ENCODE measurements at places on chromosomes 7 and 10. TPM values are rescaled to one million over a fixed set of nuclear protein-coding genes. Genes with fewer than 3 reads are reported as not detected.

The IL6 gene
- not detected for polyA plus RNA-seq

DNA sequence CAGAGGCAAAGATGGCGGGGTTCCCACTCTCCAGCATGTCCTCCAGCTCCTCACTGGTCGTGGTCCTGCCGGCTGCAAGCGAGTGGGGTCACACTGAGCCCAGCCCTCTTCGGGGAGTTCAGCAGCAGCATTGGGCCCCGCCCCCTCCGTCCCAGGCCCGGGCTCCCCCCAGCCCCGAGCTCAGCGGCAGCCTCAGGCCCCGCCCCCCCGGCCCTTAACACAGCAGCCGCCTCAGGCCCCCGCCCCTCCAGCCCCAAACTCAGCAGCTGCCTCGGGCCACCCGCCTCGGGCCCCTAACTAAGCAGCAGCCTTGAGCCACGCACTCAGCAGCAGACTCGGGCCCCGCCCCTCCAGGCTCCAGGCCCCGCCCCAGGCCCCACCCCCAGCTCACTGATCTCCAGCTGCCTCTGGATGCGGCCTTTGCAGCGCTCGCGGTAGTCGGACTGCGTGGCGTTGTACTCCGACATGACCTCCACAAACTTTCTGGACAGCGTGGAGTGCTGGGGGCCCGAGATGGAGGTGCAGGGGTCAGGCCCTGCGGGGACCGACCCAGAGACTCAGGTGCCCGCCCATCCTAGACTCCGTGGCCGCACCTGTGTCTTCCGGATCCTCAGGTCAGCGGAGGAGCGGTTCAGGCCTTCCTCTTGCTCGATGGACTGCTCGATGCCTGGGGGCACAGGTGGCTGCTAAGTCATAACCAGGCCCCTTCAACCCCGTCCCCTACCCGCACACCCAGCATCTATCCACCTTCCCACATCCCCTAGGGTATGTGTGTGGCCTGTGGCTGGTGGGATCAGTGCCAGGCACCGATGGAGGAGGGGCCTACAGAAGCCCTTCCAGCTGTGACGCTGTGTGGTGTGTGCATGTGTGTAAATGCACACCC lies 15.5 kb downstream of the STX1A start:
- DNase-seq, result no peak

GRCh38 chr10:21885940-21886339 lies 117.6 kb downstream of the DNAJC1 start:
- no peak for DNase-seq

DNA sequence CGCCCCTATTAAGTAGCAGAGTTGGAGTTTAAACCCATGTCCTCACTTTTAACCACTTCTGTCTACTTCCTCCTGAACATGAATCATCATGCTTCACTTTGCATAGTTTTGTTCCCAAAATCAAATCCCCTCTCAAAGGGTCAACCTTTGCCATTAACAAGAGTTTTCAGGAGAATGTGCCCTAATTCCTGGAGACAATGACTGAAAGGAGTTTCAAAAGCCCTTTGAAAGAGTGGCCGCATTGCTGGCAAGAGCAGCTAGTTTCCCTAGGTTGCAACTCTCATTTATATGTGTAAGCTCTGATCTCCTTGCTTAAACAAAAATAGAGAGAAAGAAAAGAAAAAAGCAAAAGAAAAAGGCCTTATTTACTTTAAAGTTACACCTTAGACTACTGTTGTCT lies 9.2 kb downstream of the LGI1 start:
- DNase-seq, result no peak

- DNase-seq, result no peak
Measured at GRCh38 chr10:24824536-24824935, 100.8 kb upstream of the ARHGAP21 start.

All from right renal cortex interstitium (tissue), 3 donors.